GM12891 (cell line): ENCODE measurements at places on chromosomes 6 and 20.

- no peak for DNase-seq
Observed at GRCh38 chr20:51271931-51272330, 249.0 kb upstream of the KCNG1 start.

DNA sequence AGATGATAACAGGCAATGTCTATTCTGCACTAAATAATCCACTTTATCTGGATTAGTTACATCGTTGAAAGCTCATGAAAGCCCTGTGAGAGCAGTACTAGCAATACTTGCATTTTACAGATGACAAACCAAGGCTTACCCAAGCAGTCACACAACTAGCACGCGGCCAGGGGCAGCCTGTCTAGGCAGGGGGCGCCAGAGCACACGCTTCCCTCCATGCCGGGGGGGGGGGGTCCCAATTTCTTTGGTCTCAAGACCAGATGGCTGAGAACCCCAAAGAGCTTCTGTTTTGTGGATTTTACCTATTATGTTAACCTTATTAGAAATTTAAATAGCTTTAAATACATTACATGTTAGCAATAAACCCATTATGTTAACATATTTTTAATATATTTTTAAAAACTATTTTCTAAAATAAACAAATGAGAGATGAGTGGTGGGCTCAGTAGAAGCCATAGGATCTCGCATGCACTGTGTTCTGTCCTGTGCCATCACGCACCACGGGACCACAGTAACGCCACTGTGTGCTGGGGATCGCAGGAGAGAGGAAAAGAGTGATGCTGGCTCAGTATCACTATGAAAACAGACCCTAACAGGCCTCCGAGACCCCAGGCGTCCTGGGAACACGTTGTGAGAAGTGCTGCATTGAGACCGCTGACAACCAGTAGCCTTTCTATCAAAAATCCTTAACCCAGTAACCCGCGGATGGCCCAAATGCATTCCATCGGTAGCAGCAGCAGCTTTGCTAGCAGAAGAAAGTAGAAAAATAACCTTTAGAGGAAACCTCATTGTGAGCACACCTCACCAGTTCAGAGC lies 5.3 kb upstream of the PRR18 start:
- peak; percentile 56 for DNase-seq

- DNase-seq: no peak
Observed at GRCh38 chr20:7693761-7694160, 246.5 kb downstream of the HAO1 start.

DNA sequence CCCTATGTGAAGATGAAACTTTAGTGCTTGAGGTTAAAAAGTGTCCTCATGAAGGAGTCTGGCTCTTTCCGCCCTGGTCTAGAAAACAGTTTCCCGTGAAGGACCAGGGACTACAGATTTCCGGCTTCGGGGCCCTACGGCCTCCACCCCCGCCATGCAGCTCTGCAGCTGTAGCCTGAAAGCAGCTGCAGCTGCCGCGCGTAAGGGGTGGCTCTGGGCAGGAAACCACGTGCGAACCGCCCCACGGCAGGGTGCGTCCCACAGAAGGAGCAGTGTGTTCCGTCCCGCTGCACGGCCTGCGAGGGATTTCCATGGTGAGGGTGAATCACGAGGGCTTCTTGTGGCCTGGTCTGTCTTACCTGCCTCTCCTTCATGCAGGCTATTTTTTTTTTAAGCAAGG lies 117.0 kb downstream of the ERMARD start:
- no peak for DNase-seq

- no peak for DNase-seq
Observed at GRCh38 chr6:24355393-24355792, 2.5 kb downstream of the DCDC2 start.

DNA sequence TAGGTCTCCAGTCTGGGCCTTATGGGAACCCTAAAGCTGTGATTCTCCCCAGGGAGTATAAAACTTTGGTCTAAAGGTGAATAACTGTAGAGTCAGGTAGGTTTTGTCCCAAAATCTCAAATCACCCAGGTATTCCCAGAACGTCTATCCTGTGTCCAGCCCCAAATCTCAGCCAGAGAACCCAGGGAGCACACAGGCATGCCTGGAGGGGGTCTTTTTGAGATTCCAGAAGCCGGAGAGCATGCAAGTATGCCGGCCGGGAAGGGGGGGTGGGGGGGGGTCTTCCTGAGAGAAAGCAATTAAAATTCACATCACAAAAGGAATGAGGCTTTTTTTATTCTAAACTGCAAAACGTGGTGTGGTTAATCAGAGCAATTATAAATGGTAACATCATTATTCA lies 210.0 kb downstream of the PTPRT start:
- no peak for DNase-seq

DNA sequence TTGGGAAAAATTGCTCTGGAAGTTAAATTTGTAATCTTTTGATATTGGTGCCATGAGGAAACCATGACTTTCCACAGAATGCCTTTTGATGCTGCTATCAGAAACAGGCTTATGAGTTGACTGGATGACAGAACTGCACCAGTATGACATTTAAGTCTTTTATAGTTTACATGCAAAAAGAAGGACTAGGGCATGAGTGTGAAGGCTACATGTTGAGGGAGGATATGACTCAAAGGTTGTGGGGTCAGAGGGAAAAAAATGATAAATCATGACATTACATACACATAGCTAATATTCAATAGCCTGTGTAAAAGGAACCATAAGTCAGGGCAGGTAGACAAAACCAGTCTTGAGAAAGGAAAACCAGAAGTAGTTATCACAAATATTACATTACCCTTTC lies 182.2 kb downstream of the COL12A1 start:
- no peak for DNase-seq

GRCh38 chr20:57170343-57170742 lies 96.1 kb downstream of the BMP7 start:
- DNase-seq: no peak

- no peak for DNase-seq
Observed at GRCh38 chr6:152821525-152821924, 70.9 kb downstream of the VIP start.

GRCh38 chr20:3854462-3854871 lies 7.8 kb downstream of the MAVS start:
- no peak for DNase-seq

DNA sequence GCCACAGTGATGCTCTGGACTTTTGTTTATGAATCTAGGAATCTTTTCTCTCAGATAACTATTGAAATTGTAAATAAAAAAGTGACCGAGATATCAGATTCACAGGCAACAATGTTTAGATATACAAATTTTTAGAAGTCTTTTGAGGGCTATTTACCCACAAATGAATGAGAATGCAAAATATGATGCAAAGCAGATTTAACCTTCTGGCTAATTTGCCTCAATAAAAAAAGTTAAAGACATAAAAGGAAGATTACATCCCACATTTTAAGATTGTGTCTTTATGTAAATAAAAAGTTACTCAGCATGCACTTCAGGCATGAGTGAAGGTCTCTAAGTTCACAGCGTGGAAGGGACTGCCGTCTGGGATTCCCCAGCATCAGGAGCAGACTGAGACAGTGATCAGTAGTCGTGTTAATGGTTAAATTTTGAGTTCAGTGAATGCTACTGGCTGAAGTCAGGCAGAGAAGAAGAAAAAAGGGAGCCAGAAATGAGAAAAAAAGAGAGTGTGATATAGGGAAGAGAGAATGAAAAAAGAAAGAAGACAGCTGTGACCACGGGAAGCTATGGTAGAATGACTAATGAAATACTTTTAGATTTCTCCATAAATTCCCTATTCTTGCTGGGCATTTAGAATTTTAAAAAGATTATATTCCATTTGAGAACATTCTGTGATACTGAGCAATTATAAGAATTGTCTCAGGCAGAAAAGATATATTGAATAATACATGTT lies 93.6 kb downstream of the MYB start:
- DNase-seq: no peak

DNA sequence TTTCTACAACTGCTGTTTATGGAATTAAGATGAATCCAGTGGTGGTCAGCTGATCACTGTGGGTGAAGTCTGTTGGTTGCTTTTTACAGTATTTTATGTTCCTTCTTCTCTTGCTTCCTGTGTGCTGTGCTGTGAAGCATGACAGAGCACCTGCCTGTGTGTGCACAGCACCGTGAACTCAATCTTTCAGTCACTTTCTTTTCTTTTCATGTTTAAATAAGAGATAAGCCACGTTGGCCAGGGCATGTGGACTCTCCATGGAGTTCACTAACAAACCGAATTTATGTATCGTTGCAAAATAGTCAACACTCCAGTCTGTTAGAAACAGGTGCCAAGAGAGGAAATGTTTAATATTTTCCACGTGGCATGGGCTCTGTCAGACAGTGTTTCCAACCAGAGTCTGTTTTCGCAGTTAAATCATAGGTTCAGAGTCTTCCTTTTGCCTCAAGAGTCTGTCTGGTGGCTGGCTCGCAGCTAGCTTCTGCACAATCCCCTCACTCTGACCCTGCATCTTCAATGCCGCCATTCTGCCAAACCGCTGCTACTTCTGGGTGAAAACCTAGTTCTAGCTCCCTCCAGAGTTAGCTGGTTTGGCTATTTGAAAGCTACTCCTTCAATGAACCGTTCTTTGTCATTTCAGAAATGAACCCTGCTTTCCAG lies 73.2 kb downstream of the QRSL1 start:
- peak; percentile 42 for DNase-seq

- no peak for DNase-seq
Observed at GRCh38 chr6:109760208-109760607, 69.1 kb downstream of the FIG4 start.

- no peak for DNase-seq
Observed at GRCh38 chr6:149061930-149062329, 255.6 kb upstream of the TAB2 start.

GRCh38 chr6:6033858-6034257 lies 27.1 kb upstream of the NRN1 start:
- DNase-seq: no peak

GRCh38 chr6:14212020-14212419 lies 94.4 kb downstream of the CD83 start:
- DNase-seq: no peak

DNA sequence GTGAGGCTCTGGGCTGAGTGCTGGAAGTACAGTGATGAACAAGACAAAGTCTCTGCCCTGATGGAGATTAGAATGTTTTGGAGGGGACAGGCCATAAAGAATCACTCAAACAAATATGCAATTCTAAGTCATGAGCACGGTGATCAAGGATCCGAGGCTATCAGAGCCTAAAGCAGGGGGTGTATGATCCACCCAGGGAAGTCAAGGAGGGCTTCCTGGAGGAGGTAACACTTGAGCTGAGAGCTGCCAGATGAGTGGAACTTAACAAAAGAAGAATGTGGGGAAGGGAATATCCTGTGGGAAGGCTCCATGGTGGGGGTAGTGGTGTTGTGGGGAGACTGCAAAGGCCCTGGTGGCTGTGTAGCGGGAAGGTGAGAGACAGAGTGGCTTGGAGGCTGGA lies 12.2 kb downstream of the BPIFB4 start:
- no peak for DNase-seq

GRCh38 chr6:157895585-157895984 lies 72.5 kb downstream of the SNX9 start:
- no peak for DNase-seq

- DNase-seq: no peak
Observed at GRCh38 chr6:143674483-143675381, 3.0 kb upstream of the PHACTR2 start.

DNA sequence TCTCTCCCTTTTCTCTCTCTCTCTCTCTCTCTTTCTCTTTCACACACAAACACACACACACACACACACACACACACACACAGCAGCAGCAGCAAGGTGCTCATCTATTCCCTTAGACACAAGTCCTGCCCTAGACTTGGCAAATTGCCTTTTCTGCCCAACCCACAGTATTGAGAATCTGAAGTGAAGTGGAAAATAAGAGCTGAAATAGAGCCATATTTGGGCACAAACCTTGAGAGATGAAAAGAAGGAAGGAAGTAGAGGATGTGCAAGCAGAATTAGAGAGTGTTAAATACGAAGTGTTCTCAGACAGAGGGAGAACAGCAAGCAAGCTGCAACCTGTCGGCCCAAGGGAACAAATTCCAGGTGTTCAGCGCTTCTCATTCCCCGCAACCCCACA lies 557.5 kb upstream of the NOX3 start:
- no peak for DNase-seq

GRCh38 chr20:12698817-12699216 lies 310.0 kb upstream of the SPTLC3 start:
- DNase-seq: no peak

GRCh38 chr6:108009894-108010293 lies 51.9 kb upstream of the SEC63 start:
- no peak for DNase-seq

DNA sequence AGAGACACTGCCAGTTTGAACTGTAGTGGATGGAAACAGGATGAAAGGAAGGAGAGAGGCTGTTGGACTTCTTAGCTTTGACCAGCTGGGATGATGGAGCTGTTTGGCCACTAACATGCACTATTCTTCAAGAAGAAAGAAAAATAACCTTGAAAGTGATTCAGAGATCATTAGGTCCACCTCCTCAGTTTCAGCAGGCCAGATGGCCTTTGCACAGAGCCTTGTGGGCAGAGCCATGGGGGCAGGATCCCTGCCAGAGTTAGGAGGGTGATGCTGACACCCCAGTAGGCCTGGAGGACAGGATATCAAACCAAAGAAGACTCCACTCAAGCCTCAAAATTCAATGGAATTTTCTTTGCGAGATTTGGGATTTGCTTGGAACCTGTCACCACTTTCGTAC lies 74.5 kb upstream of the TMEM181 start:
- DNase-seq: no peak

- no peak for DNase-seq
Observed at GRCh38 chr20:25499855-25500434, 85.4 kb downstream of the NINL start.

DNA sequence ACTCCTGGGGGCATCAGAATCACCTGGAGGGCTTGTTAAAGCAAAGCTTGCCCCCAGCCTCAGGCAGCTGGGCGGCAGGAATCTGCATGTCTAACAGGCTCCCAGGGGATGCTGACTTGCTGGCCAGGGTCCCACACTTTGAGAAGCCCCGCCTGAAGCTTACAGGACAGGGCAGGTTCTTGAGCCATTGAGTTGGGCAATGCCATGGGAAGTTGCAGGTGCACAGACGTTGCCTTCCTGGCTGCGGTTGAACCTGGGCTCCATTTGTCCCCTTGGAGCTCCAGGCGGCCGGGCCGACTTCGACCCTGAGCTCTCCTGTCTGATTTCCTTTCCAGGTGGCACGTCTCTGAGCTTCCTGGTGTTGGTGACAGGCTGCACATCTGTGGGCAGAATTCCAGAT lies 46.8 kb downstream of the SYNJ2 start:
- DNase-seq: no peak

DNA sequence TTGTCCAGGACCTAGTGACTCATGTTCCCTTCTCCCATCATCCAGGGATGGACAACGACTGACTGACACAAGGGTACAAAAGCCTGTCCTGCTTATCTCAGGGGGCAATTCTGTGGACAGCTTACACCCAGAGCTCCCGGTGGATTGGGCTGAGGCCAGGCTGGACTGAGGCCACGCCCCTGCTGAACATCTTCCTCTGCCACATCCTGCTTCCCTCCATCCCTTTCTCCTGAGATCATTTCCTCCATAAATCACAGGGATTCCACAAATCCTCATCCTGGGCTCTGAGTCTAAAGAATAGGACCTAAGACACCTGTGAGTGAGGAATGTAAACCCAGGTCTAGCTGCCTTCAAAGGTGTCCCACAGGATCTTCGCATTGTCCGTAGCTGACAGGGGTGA lies 30.4 kb upstream of the RNF24 start:
- DNase-seq: no peak

GRCh38 chr6:16174416-16175078 lies 45.7 kb downstream of the MYLIP start:
- no peak for DNase-seq
